Large intestine (tissue), 12 donors: ENCODE measurements at places on chromosomes 11 and 22.

DNA sequence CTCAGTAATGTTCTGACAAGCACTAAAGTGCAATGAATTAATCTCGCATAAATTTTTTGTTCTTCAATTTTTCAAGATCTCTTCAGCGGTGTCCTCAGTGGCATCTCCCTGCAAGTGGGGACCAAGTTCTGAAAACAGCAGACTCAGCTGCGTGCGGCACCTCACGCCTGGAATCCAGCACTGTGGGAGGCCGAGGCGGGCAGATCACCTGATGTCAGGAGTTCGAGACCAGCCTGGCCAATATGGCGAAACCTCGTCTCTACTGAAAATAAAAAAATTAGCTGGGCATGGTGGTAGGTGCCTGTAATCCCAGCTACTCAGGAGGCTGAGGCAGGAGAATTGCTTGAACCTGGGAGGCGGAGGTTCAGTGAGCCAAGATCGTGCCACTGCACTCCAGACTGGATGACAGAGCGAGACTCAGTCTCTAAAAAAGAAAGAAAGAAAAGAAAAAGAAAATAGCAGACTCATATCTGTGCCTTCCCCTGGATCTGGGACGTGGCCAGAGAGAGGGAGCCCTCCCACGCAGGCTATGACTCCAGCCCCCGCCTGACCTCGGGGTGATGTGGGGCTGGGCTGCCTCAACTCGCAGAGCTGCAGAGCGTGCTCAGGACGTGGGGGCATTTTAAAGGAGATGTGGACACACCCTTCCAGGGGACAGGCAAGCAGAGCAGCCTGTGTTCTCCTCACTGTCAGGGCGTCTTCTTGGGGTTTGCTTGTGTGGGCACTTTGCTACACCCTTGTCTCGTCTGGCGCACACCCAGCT lies 346.6 kb downstream of the BRD1 start:
- DNase-seq: no peak

GRCh38 chr11:47087801-47088200 lies 88.9 kb downstream of the ARFGAP2 start:
- DNase-seq: no peak

DNA sequence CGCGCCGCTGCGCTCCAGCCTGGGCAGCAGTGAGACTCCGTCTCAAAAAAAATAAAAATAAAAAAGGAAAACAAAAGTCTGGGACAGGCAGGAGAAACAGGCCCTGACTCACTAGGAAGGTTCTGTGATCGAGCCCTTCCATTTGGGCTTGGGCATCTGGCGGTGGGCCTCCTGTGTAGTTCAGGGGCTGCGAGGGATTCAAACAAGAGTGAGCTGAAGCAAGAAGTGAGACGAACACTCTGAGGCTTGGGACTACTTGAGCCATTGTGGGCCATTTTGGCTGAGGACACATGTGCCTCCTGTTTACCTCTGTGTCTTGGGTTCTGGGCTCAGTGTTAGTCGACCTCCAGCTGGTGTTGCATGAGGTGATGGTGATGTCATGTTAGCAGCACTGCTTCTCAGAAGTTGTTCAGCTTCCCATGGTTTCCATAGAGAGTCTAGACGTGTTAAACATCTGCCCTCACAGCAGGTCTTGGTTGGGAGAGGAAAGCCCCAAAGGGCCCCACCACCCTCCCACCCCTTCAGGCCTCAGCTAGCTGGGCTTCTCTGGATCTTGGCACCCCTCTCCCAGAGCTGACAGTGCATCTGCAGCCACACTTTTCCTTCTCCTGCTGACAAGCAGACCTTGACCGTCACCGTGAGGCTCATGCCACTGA lies 57.8 kb downstream of the MED15 start:
- DNase-seq: no peak

DNA sequence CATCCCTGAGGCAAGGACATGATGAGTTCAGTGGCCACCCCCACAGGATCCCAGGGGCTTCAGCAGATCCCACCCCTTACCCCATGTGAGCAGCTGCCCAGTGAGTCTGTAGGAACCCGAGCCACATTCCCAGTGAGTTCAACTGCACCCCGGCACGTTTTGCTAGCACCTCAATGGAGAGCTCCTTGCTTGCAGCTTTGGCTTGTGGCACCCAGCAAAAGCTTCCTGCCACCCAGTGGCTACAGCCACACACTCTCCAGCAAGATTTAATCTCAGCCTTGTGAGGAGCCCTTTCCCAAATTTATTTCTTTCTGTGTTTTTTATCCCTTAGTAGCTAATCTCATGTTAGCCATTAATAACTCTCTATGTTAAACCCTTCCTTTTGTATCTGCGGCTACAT lies 4.0 kb downstream of the SAA1 start:
- no peak for DNase-seq

DNA sequence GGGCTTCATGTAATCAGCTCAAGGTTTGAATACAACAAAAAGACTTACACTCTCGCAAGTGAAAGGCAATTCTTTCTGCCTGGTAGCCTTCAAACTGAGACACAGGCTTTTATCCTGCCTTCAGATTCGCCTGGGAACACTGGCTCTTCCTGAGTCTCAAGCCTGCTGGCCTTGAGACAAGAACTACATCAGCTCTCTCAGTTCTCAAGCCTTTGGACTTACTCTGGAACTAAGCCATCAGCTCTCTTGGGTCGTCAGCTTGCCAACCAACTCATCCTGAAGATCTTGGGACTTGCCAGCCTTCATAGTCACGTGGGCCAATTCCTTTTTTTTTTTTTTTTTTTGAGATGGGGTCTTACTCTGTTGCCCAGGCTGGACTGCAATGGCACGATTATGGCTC lies 35.7 kb upstream of the LRRC10B start:
- no peak for DNase-seq

DNA sequence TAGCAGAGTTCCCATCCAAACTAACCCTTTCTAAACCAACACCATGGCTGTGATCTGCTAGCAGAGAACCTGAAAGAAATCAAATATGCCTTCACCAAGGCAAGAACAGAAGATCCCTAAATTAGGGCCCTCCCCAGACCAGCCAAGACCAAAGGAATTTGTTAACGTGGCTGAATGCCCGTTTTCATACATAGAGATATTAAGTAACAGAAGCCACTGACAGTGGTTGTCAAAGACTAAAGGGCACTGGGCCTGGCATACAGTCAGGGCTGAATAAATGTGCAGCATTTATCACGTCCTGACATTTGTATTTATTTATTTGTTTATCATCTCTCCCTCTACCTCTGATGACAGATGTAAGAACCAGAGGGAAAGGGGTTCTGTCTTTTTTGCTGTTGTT lies 271.8 kb downstream of the LARGE1 start:
- DNase-seq: no peak

DNA sequence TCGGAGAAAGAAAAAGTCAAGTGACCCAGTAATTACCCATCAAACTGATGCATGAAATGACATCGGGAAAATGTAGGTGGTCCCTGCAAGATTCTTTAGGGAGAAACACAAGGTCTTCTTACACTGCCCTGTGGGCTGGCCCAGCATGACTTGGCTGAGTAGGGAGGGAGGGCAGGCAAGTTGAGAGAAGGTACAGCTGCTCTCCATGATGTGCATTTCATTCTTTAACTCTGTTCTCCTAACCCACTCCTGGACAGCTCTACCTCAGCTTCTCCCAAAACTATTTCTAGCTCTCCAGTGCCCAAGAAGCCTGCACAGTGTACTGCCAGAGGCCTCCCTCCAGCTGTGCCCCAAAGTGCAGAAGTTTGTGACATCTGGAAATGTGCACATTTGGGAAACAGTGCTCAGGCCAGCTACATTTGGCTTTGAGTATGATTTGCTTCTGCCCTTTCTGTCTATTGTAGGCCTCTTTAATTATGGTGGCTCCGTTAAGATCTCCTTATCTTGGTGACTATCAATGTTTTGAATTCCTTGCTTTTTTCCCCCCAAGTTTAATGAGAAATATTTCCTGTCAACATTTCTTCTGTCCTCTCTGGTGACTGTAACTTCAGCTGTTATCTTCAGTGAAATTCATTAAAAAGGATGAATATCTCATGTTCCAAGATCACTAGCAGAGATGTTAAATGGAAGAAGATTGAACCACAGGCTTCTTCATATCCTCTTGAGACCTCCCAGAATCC lies 26.7 kb upstream of the PRSS23 start:
- no peak for DNase-seq

- peak; percentile 57 for DNase-seq
Observed at GRCh38 chr11:280706-281485, 2.7 kb downstream of the NLRP6 start.

- DNase-seq: no peak
Observed at GRCh38 chr22:20864186-20864908, 5.5 kb downstream of the SNAP29 start.

DNA sequence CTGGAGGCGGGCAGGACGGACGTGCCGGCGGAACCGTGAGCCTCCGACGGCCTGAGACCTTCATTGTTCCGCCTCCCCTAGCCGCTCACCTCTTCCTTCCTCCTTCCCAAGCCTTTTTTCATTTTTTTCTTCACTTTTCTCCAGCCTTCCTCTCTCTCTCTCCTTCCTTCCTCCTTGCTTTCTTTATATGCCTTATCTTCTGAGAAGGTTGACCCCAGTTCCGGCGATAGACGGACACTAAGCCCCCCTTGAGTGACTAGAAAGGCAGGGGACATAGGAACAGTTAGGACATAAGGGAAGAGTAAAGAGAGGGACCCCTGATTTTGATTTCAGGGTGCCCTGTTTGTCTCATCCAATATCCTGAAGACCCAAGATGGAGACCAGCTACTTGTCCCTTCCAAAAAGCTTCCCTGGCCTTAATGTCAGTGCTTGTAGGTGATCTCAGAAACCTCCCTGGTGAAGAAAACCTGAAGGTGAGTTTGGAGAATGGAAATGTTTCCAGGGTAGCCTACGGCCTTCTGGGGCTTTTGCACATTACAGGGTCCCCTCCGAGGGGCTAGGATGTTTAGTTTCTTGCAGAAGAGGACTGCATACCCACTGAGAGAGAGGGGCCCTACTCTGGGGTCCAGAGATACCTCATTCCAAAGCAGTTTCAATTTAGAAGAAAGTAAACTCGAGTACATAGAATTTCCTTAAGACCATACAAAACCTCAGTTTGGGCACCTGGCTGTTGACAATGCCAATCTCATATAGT lies 3.5 kb downstream of the ADM start:
- no peak for DNase-seq

DNA sequence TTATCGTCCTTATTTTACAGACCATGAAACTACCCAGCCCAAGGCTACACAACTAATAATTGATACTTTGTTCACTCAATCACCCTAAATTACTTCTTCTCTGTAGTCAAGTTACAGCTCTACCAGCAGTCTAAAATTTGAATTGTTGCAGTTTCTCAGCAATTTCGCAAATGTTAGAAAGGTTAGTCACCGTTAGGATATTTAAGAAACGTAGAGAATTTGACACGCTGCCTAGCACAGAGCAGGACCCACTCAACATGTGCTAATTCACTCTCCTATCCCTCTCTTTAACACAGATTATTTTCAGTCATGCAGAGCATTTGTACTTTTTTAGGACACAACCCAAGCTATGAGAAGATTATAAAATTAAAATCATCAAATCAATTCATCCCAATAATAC lies 771.1 kb upstream of the LUZP2 start:
- no peak for DNase-seq

- DNase-seq: no peak
Observed at GRCh38 chr11:128509621-128510389, 77.6 kb downstream of the ETS1 start.
